ENCODE measurements at places on chromosomes 3 and 15.

- no peak for DNase-seq
Measured at GRCh38 chr3:155448531-155448930, 155.0 kb upstream of the STRIT1 start.

DNA sequence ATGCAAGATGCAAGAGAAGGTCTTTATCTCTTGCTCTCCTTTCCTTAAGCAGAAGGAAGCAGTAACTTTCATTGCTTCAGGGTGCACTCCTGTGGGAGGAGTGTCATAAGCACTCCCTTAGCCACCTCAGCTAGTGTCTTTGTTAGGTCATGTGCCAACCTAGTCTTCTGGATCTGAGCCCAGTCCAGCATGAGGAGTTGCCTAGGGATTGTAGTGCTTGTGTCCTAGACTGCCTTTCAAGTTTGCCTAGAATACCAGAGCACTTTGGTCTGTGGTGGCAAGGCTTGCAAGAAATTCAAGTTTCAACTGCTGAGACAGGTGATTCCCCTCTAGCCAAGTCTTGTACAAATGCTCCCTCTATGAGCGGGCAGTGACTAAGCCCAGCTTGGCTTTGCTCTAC, 633.6 kb downstream of the ZNF385D start:
- no peak for DNase-seq

GRCh38 chr3:64138656-64139375, 86.5 kb downstream of the PRICKLE2 start:
- DNase-seq, result no peak

GRCh38 chr15:85155360-85155759, 173.7 kb downstream of the PDE8A start:
- no peak for DNase-seq

GRCh38 chr3:183477801-183478456, 49.5 kb upstream of the MCF2L2 start:
- no peak for DNase-seq

DNA sequence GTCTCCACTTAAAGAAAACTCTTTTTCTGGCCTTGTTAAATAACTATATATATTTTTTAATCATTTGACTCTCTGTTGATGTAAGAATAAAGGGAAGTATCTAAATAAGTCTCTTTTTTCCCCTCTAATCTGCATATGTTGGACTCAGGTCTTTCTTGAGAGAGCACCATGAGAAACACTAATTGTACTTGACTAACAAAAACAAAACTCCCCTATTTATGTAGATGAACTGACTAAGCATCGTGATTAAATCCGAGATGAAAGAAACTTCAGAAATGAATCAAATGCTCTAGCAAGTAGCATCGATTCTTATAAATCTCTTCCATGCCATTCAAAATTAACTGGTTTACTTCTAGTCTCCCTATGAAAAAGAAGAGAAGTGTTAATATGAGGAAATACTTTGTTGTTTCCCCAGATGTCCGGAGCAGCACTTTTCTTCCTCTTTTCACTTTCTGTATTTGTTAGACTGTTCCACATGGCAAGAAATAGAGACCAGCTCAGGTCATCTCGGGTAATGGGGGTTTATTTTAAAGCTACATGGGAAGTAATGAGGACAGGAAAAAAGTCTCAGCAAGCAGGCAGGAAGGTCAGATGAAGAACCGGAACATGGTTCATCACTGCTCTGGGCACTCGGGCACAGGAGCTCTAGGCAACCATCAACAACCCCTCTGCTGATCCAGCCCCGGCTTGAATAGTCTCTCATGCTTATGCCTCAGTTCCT, 288.3 kb downstream of the CNTN6 start:
- DNase-seq, result no peak

DNA sequence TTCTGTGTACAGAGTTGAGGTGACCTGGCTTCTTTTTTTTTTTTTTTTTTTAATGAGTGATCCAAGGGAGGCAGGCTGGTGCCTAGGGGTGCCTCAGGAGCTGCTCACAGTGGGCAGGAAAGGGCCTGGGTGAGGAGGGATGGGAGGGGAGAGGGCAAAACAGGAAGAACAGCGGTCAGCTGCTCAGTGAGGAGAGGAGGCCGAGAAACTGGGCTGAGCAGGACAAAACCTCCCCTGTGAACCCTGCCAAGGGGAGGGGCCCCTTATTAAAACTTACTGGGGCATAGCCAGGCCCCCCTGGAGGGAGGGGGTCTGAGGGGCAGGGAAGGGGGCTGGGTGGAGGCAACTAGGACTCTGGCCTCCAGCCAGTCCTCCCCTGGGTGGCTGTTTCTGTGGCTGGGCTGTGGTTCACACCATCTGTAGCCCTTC, 3.5 kb downstream of the PLEKHO2 start:
- no peak for DNase-seq

- DNase-seq, result peak; percentile 65
Measured at GRCh38 chr15:73982222-73982962, 9.7 kb downstream of the STOML1 start.

DNA sequence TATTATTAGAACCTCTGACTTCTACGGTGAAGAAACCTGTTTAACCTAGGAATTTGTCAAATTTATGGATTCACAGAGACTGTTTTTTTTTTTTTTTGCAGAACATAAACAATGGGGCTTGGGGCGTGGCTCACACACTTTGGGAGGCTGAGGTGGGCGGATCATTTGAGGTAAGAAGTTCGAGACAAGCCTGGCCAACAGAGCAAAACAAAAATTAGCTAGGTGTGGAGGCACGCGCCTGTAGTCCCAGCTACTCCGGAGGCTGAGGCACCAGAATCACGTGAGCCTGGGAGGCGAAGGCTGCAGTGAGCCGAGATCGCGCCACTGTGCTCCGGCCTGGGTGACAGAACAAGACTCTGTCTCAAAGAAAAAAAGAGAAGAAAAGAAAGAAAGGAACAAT, 3.0 kb downstream of the ZBTB11 start:
- DNase-seq, result no peak

DNA sequence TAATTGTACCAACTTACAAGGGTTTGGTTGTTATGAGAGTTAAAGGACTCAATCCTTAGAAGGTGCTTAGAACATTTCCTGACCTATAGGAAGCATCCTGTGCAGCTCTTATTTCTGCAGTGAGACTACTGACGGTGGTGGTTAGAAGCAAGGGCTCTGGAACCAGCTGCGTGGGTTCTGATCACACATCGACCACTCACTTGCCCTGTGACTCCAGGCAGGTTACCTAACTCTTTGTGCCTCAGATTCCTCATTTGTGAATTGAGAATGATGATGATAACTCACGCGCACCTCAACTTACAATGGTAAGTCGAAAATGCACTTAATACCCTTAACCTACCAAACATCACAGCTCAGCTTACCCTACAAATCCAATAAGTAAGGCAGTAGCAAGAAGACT, 80.7 kb upstream of the SPATA12 start:
- no peak for DNase-seq

DNA sequence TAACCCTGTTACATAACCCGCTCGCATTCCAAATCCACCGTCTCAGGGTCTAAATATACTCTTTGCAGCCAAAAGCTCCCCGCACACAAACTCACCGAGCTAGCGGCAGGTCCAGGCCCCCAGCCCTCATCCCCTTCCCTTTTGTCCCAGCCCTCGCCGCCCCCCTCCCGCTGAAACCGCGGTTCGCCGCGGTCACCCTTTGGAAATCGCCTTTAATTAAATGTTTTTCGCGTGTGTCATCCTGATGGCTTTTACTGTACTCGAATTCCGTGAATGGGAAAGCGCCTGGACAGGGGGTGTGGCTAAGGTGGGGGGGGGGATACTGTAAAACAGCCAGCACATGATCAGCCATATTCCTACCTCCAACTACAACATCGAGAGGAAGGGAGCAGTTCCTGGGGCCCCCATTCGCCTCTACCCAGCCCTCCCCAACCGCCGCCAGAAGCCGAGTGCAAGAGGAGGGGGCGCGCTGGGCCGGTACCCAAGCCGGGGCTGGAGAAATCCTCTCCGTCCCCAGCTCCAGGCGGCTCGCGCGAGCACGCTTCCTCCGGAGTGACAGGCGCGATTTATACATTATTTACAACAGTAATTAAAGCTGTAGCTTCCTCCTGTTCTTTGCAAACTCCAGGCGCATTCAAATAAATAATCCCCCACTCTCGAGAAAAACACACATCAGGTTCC, 1.7 kb downstream of the RORA start:
- no peak for DNase-seq

DNA sequence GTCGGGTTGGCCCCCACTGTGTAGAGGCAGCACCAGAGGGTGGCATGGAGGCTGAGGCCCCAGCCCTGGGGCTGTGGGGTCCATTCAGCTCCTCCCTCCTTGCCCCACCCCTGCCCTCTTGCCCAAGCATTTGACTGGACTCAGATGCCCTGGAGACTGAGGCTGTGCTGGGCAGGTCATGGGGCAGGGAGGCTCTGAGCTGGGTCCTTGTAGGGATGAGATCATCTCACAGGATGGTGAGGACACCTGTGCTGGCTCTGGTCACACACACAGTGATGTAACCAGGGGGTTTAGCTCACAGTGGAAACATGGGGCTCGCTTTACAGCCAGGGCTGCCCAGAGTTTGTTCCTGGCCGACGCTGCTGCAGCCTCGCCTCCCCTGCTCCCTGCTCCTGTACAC, 17.8 kb downstream of the ALPK3 start:
- no peak for DNase-seq

DNA sequence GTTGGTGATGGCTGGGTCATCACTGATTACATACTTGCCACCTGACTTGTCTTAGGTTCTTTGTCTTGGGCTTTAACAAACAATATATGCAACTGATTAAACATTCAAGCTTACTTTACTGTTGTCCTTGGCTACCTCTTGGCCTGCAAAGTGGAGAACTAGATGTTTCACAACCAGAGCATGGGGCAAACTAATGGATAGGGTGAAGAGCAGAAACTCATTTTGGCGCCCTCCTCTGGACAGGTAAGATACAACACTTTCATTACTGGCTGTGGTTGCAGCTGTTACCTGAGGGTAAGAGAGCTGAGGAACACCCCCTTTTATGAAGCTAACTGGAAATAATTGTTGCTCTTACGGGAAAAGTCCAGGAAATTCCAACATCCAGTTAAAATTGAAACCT, 262.1 kb downstream of the NAALADL2 start:
- no peak for DNase-seq

DNA sequence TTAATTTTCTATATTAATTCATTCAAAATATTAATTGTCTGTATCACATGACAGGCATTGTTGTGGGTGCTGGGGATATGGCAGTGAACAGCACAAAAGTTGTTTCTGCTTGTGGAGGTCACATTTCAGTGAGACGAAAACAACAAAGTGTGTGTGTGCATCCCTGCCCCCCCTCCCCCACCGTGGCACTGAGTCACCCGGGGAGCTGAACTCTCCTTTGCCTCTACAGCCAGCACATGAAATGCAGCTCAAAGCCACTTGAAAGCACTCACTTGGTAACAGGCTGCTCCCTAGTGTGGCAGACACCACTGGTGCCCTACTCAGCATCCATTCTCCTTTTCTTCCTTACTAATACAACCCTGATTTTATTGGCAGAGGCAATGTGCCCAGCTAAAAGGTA, 16.9 kb upstream of the SCAMP5 start:
- no peak for DNase-seq

All from KG1 (cell line).